Endodermal cell (in vitro differentiated cells): ENCODE measurements at places on chromosomes 4 and X. TPM values are rescaled to one million over a fixed set of nuclear protein-coding genes. Genes with fewer than 3 reads are reported as not detected.
A peak's percentile ranks its signal among the peaks of the same experiment; 100 is the strongest.

GRCh38 chrX:34654696-34655490 lies 2.2 kb downstream of the TMEM47 start:
- DNase-seq = no peak

The SMIM10L2A gene
- total RNA-seq = 6.1 to 12.1 TPM (median 6.7 TPM) in 3 replicates

The GAGE13 gene
- not detected in 3 replicates for total RNA-seq

DNA sequence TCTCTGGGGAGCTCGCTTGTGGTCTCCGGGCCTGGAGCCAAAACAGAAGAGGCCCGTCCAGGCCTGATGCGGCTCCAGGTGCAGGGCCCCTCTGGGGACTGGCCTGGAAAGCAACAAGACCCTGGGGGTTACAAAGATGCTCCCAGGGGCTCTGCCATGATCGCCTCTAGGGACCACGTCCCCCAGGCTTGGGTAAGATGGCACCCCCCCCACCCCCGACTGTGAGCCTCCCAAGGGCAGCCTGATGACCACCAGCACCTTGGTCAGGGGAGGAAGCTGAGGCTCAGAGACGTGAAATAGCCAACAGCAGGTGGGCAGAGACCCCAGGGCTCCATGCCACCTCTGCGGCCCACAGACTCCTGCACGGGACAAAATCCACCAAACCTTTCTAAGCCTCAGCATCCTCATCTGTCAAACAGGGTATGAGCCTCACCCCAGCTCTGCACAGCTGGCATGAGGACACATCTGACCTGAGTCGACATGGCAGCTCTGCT lies 25.4 kb downstream of the C4orf50 start:
- DNase-seq = no peak

The SLC7A11 gene
- 2.4 to 4.6 TPM (median 3.9 TPM) in 3 replicates for total RNA-seq

DNA sequence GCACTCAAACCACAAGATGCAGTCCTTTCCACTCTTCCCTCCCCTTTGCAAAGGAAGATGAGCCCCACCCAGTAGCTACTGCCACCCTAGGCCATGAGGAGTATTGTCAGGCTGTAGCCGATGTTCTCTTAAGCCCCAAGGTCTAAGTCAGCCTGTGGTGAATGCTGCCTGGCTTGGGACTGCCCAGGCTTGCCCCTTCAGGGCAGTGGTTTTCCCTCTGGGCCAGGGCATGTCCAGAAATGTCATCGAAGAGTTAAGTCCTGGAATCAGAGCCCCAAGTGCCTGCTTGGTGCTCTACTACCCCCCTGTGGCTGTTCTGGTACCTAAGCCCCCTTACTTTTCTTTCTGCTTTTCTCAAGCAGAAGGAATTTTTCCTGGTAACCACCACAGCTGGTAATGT lies 11.8 kb upstream of the PGK1 start:
- DNase-seq = peak; percentile 82

The COL25A1 gene
- total RNA-seq = 5.4 to 6.2 TPM (median 5.7 TPM) in 3 replicates

DNA sequence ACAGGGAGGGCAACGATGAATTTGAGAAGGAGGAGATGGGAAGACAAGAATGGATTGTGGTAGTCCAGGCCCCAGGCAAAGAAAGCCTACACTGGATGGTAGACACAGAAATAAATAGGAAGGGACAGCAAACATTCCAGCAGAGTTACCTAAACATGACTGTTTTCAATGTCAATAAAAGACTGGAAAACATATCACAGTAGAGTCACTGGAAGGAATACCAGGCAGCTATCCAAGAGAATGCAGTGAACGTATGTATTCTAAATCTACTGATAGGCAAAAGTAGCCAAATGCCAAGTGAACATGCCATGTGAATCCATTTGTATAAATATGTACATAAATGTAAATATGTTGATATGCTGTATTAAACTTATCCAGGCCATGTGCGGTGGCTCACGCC lies 183.0 kb downstream of the PALLD start:
- DNase-seq = no peak

- no peak for DNase-seq
Measured at GRCh38 chr4:177127658-177128057, 182.0 kb upstream of the NEIL3 start.

DNA sequence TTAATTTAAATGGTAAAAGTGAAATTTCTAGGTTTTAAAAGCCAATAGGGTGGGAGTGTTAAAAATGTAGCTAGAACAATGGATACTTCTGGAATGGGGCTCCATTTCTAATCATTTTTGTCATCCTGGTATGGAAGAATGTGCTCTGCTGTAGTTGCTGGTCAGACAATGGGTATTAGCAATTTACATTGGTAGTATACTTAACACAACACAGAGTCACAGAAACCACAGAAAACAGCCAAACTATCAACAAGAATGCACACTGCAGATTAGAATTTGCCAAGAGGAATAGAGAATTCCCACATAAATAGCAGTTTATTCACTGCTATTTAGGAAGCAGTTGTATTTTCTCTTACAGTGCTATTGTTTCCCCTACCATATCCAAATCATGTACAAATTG lies 319.6 kb downstream of the PPP3CA start:
- DNase-seq = no peak
